Myocyte (in vitro differentiated cells): ENCODE measurements at places on chromosomes 2 and 18. TPM values are rescaled to one million over a fixed set of nuclear protein-coding genes. Genes with fewer than 3 reads are reported as not detected.

The NPPC gene
- total RNA-seq = 0.27 TPM in 1 of 2 replicates, not detected in the other

The TMEM247 gene
- total RNA-seq = not detected in 2 replicates

GRCh38 chr18:31686986-31687928 is 2.9 kb upstream of the B4GALT6 start:
- DNase-seq = no peak

DNA sequence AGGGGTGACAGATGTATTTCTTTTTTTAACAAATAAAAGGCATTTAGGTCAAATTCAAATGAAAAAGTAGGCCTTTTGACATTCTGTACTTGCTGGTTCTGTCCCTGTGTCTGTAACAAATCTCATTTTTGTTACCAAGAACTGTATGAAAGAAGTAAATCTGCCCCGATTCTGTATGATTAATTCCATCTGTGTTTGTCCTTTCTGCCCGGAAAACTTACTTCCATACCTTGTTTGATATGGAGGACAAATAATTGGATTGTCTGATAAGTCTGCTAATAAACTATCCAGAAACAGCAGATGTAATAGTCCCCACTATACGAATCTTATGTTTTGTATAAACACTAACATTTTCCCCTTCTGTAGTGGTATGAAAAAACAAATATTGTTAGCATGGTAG is 69.8 kb downstream of the MEX3C start:
- no peak for DNase-seq

DNA sequence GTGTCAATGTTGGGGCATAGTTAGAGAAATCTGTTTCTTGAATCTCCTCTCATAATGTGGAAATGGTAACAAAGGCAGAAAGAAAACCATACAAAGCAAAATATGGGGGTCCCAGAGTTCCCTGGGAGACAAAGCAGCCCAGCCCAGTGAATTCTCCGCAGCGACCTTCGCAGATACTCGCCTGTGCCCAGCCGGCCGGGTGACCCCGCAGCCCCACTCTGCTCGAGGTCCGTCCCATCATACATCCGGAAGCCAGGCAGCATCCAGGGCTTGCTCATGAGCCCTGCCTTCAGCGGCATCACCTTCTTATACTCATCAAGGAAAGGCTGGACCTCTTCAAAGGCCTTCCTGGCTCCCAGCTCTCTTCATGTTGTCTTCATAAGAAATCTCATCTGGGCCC is 774.8 kb upstream of the ID2 start:
- DNase-seq = no peak

DNA sequence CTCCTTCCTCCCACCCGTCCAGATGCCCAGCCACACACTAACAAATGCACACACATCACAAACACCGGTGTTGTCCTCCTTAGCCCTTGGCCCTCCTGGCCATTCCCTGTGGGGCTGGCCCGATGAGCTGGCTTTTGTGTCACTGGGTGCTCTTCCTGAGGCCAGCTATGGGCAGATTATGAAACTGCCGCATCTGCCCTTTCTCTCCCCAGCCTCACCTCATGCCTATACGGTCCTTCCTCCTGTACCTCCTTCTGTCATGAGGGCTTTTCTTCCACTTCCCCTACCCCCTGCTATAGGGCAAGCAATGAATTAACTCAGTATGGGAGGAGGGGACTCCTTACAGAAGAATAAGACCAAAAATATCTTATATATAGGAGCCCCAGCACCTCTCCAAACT is 10.3 kb upstream of the INO80C start:
- no peak for DNase-seq

DNA sequence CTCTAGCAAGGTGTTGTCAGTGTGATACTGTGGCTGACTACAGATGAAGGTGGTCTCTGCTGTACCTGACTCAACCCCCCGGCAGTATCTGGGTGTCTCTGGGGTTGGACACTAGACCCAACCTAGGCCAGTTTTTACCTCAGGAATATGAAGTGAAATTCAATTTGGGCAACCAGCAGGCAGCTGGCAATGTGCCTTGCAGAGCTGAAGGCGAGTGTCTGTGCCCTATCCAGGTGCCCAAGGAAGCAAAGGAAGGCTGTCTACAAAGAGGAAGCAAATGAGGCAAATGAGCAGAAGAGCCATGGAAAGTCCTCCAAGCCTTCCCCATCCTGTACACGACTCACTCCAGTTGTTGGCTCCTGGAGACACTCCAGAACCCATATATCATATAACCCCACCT is 264.6 kb upstream of the AGAP1 start:
- no peak for DNase-seq

DNA sequence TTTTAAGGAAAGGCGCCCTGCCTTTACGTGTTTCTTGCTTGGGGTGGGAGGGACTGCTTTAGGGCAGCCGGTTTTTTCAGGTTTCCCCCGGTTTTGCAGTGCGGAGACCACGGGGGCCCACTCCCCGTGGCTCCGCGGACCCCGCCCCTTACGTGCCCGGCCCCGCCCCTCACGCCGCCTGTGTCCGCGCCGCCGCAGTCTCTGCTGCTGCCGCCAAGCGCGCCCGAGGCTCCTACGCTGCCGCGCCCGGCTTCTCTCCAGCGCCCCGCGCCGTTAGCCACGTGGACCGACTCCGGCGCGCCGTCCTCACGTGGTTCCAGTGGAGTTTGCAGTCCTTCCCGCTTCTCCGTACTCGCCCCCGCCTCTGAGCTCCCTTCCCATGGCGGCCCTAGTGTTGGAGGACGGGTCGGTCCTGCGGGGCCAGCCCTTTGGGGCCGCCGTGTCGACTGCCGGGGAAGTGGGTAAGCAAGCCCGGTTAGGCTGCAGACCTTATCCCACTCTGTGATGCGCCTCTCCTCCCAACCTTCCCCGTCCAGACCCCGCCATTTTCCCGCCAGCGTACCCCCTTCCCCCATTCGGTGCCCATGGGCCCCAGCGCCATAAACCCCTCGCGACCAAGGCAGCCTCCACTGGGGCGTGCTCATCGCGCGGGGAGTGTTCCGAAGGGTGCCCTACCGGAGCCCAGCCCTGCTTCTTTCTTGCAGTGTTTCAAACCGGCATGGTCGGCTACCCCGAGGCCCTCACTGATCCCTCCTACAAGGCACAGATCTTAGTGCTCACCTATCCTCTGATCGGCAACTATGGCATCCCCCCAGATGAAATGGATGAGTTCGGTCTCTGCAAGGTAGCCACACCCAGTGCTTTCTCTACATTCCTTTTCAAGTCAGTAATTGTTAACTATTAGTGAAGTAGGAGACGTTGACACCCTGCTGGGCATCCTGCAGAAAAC is at the start of gene CAD:
Gene CAD, plus strand, starts transcription at position 197 of the 949 bp plus-strand sequence. Its CDS starts 183 bp downstream, at position 380.
- DNase-seq = peak; percentile 91

DNA sequence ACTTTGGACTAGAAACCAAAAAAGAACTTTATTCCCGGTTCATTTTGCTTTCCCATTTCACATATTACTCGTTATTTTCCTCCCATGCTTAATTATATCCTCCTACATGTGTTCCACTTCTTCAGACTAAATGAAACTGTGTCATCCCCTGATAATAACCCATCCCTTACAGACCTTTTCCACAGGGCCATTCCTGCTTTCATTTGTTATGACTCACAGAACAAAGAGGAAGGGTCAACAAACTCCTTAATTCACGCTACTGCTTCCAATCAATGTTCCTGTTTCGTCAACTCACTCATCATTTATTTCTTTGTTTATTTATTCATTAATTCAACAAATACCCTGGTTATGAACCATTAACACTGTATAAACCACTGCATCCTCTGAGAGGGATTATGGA is 104.5 kb downstream of the ZEB2 start:
- no peak for DNase-seq

DNA sequence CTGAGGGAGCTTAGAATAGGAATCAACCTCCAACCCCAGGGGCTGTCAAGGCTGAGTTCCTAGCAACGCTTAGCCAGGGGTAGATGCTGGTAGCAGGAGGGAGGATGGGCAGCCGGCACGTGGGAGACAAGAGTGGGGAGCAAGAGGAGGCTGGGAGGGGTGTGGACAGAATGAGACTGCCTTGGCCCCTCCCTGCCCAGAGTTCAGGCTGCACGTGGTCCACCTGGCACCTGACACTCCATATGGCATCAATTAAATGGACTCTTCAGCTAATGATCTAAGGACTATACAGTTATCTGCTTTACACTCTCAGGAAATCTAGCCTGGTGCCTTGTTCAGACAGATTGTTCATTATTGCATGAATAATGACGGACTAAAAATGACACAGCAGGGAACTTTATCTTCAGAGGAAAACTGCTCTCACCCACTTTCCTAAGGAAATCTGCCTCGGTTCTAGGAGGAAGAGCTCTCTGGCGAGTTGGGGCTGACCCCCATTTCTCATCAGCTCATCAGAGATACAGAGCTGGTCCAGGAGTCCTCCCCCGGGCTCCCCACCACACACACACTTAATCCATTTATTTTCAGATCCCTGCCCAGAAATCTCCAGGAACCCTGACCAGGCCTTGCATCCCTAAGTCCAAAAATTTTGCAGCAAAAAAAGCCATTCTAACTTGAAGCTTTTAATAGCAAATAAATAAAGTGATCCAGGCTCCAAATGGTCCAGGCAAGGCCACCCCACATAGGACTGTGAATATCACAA is 102.1 kb upstream of the CDC42EP3 start:
- DNase-seq = no peak

DNA sequence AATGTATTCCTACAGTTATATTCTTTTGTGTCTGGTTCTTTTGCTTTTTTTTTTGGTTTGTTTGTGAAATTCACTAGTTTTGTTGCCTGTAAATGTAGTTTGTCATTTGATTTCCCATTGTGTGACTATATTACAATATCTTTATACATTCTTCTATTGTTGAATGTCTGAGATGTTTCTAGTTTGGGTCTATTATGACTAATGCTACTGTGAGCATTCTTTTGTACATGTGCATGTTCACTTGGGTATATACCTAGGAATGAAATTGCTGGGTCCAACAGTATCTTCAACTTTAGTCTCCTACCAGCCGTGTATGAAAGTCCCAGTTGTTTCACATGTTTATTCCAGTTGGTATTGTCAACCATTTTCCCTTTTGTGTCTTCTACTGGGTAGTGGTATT is 112.7 kb upstream of the RBMS1 start:
- DNase-seq = no peak

GRCh38 chr2:135662088-135662487 is 79.6 kb upstream of the UBXN4 start:
- no peak for DNase-seq

DNA sequence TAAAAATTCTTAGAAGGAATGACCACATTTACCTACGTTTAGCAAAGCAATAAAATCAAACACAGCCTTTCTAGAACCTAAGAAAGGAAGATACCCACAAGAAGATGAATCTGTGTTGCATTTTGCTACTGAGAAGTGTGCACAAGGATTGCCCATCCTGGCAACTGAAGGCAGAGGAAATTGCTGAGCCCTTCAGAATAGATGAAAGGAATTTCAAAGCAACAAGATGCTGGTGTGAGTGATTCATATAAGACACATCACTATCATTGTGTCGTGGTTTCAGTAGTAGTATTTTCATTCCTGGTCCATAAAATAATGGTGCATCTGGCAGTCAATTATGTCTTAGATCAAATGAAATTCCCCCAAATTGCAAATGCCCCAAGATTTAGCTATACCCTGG is 48.4 kb upstream of the ANKRD44 start:
- DNase-seq = no peak

- no peak for DNase-seq
These were observed 301.8 kb upstream of the ID2 start for GRCh38 chr2:8380026-8380425.

DNA sequence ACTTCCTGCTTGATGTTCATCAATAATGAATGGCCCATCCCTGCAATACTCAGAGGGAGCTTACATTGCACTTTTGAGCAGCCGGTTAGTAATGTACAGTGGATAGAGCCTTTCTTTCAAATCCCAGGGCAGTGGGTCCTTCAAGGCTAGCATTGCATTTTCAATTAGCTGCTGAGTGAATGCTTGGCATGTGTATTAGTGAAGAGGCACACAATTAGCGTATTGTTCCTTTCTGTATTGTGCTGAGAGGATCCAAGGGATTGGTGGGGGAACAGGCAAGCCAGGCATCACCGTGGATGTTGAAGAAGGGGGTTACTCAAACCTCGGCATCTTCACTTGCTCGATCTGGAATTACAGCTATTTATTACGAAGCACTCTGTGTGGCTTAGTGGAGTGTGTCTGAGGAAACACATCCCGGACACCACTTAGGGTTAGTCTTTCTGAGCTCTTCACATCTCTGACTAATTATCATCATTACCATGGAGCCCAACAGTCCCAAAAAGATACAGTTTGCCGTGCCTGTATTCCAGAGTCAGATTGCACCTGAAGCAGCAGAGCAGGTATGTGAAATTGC is at the start of gene PPP1R1C:
Gene PPP1R1C, plus strand, starts transcription at position 222 of the 574 bp plus-strand sequence. Its CDS starts 258 bp downstream, at position 480.
- DNase-seq = no peak

DNA sequence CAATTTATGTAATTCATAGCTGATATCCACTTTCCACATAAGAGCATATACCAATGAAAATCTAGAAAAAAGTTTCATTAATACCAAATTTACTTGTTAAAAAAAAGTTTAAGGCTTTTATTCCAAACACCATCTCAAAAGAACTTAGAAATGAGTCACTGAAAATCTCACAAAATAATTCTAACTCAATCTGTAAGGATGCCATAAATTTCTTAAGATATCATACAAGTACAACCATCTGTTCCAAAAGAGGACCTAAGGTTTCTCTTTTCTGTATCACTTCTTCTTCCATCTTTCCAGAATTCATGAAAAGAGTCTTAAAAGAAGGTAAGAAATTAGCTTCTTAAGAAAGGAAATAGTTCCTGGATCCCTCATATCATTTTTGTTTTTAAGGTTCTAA is 60.4 kb downstream of the TRIP12 start:
- DNase-seq = no peak

- no peak for DNase-seq
These were observed 14.4 kb upstream of the WDR75 start for GRCh38 chr2:189426886-189427285.

DNA sequence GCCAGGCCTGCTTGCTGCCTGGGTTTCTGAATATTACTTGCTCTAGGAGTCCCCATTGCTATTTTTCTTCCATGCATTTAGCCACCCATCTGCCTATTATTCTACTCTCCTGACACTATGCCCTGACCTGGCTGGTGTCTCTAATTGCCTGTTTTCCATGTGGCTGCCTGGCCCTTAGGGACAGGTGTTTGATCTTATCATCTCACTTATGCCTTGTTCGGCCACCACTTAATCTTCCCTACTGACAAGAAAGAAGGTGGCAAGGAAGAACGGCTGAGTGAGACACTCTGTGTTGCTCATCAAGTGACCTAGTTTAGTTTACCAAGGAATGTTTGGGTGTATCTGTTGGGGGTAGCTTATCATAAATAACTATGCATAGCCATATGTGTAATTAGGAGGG is 50.4 kb upstream of the RAPH1 start:
- DNase-seq = no peak

- DNase-seq = no peak
These were observed 230.2 kb downstream of the CELF4 start for GRCh38 chr18:37335409-37335736.

- no peak for DNase-seq
These were observed 4.0 kb upstream of the SLC11A1 start for GRCh38 chr2:218378053-218378452.

GRCh38 chr2:173028671-173029070 is 47.0 kb upstream of the MAP3K20 start:
- DNase-seq = no peak
